ENCODE measurements at places on chromosomes 11 and 22.
A peak's percentile ranks its signal among the peaks of the same experiment; 100 is the strongest.

DNA sequence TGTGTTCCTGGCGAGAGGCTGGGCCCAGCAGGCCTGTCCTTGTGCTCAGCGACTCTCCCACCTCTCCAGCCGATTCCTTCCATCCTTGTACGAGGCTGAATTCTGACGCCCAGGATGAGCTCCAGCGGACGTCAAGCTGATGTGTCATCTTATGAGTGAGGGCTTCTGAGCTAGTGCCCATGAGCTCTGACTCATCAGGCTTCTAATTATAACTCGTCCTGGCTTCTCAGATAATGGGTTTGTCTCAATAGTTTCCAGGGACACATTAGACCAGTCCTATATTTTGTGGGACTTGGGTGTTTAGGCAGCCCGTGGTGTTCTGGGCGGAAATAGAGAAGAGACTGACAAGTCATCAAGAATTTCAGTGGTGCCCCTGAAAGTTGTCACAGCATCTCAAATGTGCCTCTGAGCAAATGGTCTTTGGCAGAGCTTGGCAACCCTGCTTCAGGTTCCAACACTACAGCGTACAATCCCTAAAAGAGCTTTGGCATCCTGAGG, 108.2 kb upstream of the CD44 start:
- DNase-seq = peak; percentile 75

DNA sequence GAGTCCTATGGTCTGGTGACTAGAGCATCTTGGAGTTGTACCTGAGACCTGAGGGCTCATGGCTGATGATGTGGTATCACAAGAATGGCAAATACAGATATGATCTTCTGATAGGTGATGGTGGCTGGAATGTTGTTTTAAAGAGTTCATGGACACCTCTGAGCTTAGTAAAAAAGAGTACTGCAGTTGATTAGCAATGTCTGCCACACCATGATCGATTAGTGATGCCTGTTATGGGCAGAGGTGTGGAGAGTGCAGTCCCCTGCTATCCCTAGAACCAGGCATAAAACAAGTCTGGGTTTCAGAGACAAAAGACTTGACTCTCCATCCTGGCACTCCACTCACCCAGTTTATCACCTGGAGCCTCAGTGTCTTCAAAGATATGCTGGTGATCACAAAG, 1.4 kb upstream of the BATF2 start:
- DNase-seq = no peak

GRCh38 chr22:29208502-29208862, 2.8 kb downstream of the EMID1 start:
- no peak for DNase-seq

DNA sequence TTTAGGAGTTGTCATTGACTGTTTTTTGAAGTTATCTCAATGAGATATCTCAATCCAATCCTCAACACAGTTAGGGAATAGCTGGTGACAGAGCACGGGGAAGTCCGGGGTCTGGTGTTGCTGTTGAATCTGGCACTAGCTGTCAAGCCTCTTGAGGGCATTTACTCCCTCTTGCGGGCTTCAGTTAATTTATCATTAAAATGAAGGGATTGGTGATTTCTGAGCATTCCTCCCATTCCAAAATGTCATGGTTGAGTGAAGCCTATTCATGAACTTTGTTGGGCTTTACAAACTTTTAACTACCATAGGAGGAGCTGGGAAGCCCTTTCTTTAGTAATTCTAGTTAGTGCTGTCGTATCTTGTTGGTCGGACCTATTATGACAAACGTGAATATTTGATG, 40.2 kb downstream of the UVRAG start:
- no peak for DNase-seq

DNA sequence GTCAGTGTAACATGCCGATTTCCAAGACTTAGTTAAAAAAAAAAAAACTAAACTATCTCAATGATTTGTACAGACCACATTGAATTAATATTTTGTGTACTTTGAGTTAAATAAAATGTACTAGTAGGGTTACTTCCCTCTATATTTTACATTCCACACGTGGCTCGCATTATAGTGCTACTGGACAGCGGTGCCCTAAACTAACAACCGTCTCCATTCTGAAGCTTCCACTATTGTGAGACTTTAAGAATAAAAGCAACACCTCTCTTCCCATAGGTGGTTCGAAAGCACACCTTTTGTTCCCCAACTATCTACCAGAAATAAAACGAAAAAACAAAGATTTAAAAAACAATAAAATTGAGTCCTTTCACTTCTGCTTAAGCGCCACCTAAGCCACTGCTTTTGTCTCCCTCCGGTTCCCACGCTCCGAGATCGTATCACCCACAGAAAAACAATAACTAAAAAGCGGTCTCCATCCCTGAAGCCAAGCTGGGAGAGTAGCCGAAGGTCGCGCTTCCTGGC, 380 bp upstream of the TTC17 start:
- DNase-seq = no peak

DNA sequence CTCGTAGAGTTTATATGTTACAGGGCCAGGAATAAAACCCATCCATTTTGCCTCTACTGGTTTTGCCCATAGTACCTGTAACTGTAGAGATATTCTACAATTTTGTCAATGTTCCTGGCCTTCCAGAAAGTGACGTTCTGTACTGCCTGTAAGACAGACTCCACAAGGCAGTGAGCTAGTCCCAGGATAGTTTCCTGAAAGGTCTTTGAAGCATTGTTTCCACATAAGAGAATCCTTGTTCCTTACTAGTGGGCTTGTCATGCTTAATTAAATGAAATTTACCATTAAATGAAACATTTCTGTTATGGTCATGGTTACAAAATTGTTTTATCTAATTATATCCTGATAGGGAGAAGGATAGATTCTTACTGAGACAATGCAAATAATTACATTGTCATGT, 80.4 kb downstream of the HSD17B12 start:
- no peak for DNase-seq

DNA sequence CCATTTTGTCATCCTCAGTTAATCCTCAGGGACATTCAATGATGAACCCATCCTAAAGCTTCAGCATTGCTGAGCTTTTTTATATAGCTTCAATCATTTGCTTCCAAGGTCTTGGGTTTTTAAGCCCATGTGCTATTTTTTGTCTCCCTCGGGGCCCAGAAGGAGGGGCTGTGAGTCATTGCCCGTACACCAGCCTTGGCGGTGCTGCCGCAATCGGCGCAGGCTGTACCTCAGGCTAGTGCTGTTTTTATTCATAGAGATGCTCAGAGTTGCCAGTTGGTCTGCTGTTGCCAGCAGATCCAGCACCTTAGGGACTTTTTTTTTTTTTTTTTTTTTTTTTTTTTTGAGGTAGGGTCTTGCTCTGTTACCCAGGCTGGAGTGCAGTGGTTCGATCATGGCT, 35.5 kb downstream of the ACO2 start:
- DNase-seq = no peak

DNA sequence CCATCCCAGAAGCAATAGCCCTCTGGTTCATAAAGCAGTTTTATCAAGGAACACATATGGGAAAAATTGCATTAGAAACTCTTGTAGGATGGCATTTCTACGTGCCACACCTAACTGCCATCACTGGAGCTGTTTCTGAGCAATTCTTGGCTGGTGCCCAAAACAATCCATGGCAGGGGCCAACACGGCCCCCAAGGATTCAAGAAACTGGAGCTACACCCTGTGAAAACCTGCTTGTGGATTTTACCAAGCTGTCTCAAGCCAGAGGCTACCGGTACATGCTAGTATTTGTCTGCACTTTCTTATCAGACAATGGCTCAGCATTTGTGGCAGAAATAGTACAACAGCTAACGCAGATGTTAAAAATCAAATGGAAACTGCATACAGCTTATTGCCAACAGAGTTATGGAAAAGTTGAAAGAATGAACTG, 42.4 kb upstream of the GLYAT start:
- no peak for DNase-seq

GRCh38 chr11:75532200-75533048, 6.7 kb upstream of the GDPD5 start:
- peak; percentile 69 for DNase-seq

DNA sequence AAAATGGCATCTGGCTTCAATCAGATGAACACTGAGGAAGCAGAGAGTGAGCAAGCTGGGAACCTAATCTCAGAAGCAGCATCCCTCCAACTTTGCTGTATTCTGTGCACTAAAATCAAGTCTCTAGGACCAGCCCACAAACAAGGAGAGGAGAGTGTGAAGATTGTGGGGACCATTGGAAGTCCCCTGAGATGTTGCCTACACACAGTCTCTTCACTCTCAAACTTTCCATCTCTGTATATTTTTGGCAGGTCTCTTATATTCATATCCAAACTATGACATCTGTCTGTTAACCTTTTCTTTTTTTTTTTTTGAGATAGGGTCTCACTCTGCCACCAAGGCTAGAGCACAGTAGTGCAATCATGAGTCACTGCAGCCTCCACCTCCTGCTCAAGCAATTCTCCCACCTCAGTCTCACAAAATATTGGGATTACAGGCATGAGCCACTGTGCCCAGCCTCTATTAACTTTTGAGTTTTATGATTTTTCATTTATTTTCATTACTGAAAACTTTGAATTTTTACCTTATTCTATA, 1096.4 kb downstream of the TBC1D22A start:
- no peak for DNase-seq

DNA sequence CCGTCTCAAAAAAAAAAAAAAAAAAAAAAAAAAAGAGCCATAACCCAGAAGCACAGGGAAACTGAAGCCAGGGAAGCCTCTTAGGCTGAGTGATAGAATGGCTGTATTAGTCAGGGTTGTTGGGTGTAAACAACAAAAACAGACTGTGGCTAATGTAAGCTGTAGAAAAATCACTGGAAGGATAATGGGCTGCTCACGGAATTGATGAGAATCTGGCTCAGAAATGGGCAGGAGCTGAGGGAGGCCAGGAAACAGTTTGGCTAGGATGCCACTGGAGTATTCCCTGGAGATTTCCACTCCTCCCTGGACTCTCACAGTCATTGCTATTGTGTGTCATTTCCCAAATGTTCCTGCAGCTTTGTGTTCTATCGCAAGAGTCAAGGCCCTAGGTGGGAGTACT, 22.4 kb downstream of the SLC22A6 start:
- no peak for DNase-seq

GRCh38 chr22:46710806-46711205, 27.2 kb downstream of the CERK start:
- DNase-seq = no peak

DNA sequence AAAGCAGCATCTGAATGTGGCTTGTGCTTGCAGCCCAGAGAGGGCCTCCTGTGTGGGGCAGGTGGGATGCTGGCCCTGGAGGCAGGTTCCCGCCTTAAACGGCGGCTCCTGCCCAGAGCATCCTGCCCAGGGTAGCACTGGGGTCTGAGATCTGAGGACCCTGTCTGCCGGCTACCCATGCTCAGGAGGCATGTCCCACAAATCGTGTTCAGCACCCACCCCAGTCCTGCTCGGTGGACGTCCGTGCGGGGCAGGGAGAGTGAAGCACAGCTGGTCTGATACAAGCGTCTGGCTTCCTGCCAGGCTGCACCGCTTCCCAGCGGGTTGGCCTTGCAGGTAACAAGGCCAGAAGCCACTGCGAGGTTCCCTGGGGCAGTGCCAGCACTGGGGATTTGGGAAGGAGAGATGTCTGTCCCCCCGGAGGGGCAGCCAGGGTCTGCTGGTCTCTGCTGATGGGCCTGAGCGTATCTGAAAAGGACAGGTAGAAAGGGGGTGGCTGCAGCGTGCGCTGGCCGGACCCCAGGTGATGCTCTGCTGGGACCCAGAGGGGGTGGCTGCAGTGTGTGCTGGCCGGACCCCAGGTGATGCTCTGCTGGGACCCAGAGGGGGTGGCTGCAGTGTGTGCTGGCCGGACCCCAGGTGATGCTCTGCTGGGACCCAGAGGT, 3.6 kb downstream of the TRABD start:
- DNase-seq = no peak

- DNase-seq = no peak
Measured at GRCh38 chr11:16380941-16381568, 24.7 kb upstream of the SOX6 start.

- no peak for DNase-seq
Measured at GRCh38 chr22:43562843-43563242, 151.0 kb downstream of the MPPED1 start.

DNA sequence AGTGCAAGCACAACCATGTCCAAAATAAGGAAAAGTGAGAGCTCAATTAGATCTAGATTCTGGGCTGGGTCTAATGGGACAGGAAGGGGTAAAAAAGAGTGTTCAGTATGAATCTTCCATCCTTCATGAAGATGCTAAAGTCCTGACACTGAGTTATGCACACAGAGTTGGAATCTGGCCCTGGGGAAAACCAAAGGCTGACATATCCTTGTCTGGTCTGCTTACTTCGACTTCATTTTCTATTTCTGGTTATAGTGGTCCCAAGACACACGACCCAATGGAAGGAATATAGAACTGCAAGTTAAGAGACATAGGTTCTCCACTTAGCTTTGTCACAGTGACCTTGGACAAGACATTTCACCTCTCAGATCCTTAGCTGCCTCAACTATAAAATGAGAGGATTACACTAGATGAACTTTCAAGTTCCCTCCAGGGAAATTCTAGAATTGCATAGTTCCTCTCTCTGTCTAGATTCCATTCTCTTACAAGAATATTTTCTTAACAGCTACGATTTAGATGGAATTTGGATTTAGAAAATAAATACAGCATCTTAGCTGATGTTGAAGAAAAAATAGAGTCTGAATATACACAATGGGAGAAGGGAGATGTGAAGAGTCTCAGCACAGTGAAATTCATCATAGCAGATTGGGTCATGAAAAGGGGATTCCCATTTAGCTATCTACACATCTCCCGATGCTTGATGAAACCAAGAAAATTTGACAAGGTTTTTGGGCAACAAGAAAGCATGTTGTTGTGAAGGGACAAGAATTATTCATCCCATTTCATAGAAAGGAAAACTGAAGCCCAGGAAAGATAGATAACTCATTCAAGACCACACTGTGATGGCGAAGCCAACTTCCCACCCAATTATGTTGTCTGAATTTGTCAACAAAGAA, 3.3 kb downstream of the BLID start:
- DNase-seq = no peak

DNA sequence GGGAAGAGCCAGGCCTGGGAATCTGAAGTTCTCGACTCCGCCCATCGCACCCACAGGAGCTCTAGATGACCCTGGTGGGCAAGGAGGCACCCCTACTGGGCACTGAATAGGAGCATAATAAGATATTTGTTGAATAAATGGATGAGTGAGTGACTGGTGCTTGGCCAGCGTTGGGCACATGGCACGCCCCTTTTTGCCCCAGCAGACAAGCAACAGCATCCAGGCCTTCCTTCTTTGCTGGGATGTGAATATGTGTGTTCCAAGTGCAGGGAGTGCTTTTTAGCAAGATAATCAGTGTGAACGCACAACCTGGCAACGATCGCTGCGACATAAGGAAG, 443 bp upstream of the CELF1 start:
- DNase-seq = peak; percentile 77

GRCh38 chr11:101914341-101914737, 471 bp upstream of the CEP126 start:
- DNase-seq = no peak
